ENCODE measurements at places on chromosomes 13 and 19.

- peak; percentile 53 for DNase-seq
These were observed 80.1 kb downstream of the IPO5 start for GRCh38 chr13:98033277-98034247.

DNA sequence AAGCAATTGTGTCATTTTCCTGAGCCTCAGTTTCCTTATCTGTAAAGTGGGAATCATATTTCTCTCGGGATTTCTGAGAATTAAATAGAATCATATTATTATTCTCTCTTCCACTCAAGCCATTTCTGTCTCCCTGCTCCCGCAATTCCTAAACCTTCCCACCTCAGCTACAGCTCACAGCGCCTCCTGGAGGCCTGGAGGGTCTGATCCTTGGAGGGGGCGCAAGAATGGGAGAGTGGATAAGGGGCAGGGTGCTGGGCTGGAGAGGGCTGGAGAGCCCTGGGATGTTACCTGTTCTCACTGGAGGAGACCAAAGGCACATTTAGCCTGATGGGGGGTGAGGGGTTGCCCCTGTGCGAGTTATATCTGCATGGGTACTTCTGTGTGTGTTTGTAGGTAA is 31.1 kb upstream of the CYP2S1 start:
- no peak for DNase-seq

GRCh38 chr13:47237571-47237970 is 340.7 kb upstream of the HTR2A start:
- no peak for DNase-seq

- no peak for DNase-seq
These were observed 1.9 kb downstream of the PCSK4 start for GRCh38 chr19:1488282-1488601.

GRCh38 chr13:80340651-80341100 is 250 bp downstream of the SPRY2 start:
- DNase-seq, result peak; percentile 88

DNA sequence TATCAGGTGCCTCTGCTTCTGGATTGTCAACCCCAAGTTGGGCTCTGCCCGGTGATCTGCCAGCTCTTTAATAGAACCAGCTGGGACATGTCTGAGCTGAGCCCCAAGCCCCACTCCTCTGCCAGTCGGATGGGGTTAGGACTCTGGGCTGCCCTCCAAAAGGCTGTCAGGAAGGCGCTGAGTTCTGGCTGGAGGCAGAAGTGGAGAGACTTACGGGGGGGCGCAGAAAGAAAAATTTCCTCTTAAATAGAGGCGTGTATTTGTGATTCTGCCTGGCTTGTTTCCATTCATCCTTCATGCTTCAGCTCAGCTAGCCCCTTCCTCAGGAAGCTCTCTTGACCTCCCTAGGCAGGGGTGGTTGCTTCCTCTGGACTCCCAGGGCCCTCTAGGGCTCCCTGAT is 985 bp upstream of the KCNK6 start:
- DNase-seq, result peak; percentile 47

DNA sequence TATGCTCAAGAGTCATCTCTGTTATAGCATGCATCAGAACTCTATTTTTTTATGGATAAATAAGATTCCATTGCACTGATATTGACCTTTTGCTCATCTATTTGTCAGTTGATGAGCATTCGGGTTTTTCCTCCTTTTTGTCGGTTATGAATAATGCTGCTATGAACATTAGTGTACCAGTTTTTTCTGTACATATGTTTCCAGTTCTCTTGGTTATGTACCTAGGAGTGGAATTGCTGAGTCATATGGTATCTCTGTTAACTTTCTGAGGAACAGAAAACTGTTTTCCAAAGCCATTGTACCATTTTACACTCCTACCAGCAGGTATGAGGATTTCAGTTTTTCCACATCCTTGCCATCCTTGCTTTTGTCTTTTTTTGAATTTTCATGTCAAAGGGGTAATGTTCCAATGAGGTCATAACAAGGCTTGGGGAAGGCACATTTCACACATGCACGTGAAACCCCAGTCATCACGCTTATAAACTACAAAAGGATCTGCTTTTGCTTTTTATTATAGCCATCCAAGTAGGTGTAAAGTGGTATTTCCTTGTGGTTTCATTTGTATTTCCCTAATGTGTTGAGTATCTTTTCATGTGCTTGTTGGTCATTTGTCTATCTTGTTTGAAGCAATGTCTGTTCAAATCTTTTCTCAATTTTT is 14.6 kb downstream of the KBTBD7 start:
- no peak for DNase-seq

- no peak for DNase-seq
These were observed 260.3 kb downstream of the SLITRK6 start for GRCh38 chr13:85538957-85539356.

- DNase-seq, result peak; percentile 30
These were observed 942.4 kb upstream of the PCDH20 start for GRCh38 chr13:62357887-62358645.

- DNase-seq, result no peak
These were observed 138.8 kb upstream of the GJB6 start for GRCh38 chr13:20370815-20371421.

- peak; percentile 85 for DNase-seq
These were observed 5.4 kb downstream of the LMTK3 start for GRCh38 chr19:48506138-48506733.

- no peak for DNase-seq
These were observed 31.9 kb upstream of the ZNF83 start for GRCh38 chr19:52670046-52670445.

DNA sequence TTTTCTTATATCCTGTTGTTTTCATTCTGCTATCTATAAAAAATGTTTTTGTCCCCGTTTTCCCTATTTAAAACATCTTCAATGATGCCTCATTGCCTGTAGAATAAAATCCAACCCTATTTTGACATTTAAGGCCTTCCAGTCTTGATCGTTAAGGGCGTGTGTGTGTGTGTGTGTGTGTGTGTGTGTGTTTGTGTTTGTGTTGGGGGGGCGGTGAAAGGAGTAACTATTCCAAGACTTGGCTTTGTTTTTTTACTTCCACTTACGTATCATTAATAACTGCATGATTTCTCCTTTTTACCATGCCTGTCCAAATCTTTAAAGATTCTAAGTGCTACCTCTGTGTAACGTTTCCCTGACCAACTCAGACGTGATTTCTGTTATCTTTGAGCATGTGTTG is 784 bp downstream of the PIBF1 start:
- DNase-seq, result peak; percentile 32

GRCh38 chr13:34512817-34513216 is 429.3 kb upstream of the NBEA start:
- DNase-seq, result no peak

DNA sequence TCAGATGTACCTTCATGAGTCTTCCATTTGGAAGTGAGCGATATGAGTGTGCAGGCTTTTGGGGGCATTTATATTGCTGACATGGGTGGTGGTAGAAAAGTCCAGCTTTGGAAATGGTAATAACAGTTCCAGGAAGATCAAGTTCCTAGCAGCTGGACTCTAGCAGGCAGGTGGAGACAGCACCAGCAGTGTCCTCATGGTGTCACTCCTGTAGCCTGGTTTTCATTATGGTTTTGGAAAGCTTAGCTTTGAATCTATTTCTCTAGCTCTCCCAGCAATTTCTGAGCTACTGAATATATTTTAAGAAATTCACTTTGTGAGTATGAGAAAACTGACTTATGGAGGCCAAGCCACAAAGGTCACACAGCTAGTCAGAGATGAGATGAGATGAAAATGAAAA is 523.2 kb upstream of the HTR2A start:
- no peak for DNase-seq

DNA sequence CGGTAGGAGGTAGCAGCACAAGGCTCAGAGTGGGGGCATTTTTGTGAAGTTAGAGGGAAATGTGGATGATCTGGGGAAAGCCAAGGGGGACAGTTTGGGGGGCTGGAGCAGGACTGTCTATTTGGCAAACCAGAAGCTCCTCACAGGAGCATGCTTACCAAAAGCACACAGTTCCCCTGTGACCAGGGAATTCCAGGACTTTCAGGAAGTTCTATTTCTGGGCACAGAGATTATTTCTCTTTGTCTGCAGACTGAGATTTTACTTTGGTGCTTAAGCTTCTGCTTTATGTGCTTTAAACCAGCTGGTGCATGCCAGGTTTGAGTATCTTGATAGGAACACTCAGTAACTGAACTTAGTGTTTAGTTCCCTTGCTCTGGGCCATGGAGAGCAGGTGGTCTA is 525.3 kb downstream of the DIAPH3 start:
- no peak for DNase-seq

- DNase-seq, result no peak
These were observed 47.9 kb upstream of the TMTC4 start for GRCh38 chr13:100722517-100722916.

DNA sequence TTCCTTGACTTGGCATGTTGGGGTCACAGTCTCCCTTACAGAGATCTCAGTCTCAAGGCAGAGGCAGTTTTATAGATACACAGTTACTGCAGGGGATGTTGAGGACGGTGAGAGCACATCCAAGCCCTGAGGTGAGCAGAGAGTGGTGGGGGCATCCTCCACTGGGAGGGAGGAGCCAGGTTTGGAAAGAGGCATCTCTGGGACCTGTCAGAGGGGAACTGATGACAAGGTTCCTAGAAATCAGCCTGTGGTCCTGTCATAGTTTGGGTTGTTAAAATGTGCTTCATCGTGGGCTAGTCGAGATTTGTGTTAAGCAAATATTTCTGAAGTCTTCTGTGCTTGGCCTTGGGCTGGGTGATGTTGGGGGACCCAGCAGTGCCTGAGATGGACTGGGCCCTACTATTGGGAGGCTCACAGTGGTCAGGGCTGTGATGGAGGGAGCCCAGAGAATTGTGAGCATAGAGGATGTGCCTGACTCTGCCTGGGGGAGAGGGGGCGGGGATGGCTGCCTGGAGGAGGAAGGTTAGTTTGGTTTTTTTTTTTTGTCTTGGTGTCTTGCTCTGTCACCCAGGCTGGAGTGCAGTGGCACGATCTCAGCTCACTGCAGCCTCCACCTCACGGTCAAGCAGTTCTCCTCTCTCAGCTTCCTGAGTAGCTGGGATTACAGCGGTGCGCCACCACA is 3.9 kb downstream of the SUPT5H start:
- DNase-seq, result no peak

- DNase-seq, result no peak
These were observed 144.9 kb upstream of the ZNF507 start for GRCh38 chr19:32200312-32201038.

DNA sequence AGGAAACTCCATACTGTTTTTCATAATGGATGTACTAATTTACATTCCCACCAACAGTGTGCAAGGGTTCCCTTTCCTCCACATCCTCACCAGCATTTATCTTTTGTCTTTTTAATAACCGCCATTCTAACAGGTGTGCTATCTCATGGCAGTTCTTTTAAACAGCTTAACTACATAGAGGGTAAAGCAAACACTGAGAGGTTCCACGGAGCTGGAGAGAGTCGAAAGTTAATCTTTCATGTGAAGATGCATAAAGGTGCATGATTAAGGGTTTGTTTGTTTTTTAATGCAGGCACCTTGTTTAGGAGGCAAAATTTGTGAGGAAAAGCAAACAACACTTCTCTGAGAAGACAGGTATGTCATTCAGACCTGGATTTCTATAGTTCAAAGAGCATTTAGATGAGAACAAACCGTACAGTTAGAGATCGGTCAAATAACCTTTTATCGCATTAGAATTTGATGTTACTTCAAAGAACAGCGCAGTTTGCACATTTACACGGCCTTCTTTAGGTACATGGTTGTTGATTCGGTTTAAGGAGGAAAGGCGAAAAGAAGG is 193.9 kb downstream of the RBM26 start:
- no peak for DNase-seq

- no peak for DNase-seq
These were observed 17.4 kb upstream of the POMP start for GRCh38 chr13:28641600-28641926.

DNA sequence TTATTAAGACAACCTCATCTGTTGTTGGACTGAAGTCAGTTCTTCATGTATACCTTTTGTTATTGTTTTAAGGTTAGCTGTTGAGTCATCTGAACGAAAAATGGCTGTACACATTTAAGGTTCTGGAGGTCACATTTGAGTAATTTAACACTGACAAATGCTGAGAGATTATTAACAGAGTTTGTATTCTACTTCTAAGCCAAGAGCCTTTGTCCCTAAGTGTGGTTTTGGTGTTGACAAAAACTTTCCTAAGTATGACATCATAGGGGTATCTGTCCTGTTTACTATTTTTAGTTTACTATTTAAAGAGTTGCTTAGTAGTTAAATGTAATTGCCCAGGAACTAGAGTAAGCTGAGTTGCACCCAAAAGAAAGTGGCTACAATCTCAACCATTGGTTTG is 71.9 kb downstream of the CDK8 start:
- DNase-seq, result no peak

GRCh38 chr19:15438124-15438496 is 11.6 kb downstream of the WIZ start:
- DNase-seq, result no peak

GRCh38 chr13:48857576-48857975 is 118.1 kb upstream of the FNDC3A start:
- DNase-seq, result no peak

- DNase-seq, result peak; percentile 6
These were observed 500.9 kb upstream of the HTR2A start for GRCh38 chr13:47397739-47398138.

DNA sequence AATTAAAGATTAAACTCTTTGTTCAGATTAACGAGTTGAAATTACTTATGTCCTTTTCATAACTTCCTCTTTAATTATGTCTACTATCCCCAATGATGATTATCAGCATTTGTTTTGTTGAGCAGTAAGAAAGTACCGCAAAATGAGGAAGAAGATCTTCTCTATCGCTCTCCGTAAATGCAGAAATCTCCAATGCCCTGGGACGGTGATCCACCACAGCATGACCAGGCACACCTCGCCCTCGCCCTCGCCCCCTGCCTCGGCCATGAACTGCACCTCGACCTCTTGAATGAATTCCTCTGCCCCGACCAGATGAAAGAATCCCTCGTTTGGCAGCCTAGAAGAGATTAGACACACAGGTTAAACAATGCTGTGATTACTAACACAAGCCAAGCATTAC is 69.1 kb downstream of the RBM26 start:
- DNase-seq, result peak; percentile 79

- peak; percentile 80 for DNase-seq
These were observed 19.3 kb downstream of the HCN2 start for GRCh38 chr19:609004-609346.

- no peak for DNase-seq
These were observed 6.5 kb downstream of the EPSTI1 start for GRCh38 chr13:42985312-42986175.

- no peak for DNase-seq
These were observed 648.3 kb upstream of the SLITRK6 start for GRCh38 chr13:86447479-86447878.

- no peak for DNase-seq
These were observed 13.2 kb downstream of the ATCAY start for GRCh38 chr19:3893509-3894179.

DNA sequence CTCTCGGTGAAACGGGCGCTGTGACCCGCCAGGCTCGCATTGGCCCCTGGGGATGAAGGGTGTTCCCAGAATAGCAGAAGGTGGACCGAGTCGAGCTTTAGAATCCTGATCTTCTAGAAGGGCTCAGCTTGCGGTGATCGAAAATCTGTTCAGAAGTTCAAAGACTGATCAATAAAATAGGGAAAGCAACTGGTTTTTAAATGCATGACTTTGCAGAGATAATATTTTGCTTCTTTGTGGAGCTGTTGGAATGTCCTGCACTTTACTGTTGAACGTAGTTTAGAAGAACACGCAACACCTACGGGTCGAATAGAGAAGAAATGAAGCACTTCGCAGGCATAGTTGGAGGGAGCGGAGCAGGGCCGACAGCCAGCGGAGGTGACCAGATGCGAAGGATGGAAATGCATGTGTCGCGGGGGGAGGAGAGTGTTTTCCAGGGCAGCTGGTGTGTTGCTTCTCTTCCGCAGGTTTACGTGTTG is 766 bp downstream of the CEBPG start:
- peak; percentile 35 for DNase-seq
